Neural crest cell (in vitro differentiated cells): ENCODE measurements at places on chromosomes 16 and 17.

DNA sequence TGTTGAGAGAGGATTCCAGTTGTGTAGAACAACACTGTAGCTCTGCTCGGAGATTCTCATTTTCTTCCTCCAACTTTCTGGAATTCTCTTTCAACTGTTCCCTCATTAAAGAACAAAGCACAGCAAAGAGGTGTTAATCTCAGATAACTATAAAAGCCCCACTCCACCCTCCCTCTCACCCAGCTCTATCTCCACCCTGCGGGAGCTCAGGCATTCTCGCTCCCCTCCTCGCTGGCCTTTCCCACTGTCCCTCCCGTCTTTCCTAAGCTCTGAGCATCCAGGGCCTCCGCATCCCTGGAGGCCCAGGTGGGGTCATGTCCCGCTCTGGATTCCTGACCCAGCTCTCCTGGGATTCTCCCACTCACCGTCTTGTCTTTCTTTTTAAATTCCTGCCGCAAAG is 35.1 kb downstream of the DHX38 start:
- DNase-seq = no peak

DNA sequence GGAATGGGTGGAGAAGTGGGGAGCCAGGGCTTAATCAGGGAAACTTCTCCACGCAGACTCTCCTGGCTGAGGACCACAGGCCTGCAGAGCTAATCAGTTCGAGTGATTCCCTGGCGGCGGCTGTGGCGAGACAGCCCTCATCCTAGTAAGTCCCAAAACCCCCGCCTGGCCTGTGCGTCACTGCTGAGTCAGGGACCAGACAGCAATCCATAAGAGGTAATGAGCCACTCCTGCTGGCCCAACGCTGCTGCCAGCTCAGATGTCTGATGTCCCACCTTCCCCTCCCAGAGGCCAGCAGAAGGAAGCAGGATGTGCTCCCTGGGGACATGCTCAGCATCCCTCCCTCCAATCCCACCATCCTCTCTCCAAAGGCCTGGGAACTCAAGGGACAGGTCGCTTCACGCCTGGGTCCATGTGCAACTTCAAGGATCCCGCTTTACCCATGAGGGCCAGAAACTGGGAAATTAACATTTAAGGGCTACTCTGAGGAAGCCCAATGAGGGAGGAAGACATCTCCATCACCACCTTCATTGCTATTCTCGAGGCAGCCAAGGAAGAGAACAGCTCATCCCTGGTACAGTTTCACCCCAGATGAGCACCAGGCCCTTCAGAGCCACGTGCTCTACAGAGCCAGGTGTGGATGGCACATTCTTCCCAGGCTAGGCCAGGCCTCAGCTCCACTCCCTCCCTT is 7.9 kb downstream of the ACLY start:
- DNase-seq = no peak

DNA sequence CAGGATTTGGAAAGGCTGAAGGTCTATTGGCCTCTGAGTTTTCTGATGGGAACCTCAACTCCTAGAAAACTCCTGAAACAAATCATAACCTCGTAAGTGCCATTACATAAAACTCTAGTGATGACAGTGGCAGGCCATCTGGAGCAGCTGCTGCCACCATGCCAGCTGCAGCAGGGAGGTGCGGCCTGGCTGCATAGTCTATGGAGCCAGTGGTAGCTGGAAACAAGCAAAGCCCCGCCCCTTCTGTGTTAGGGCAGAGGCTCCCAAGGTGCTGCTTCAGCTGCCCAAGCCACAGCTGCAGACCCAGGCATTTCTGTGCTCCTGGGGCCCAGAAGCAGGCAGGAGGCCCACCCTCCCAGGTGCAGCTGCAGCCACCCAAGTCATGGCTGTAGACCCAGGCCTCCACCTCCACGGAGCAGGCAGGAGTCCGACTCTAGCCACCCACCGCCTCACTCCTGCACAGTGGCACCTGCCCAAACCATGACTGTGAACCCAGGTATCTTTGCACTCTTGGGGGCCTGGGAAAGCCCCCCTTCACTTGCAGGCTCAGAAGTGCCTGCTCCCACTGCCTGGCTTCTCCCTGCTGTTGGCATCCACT is 254.1 kb upstream of the KCNJ16 start:
- DNase-seq = no peak

DNA sequence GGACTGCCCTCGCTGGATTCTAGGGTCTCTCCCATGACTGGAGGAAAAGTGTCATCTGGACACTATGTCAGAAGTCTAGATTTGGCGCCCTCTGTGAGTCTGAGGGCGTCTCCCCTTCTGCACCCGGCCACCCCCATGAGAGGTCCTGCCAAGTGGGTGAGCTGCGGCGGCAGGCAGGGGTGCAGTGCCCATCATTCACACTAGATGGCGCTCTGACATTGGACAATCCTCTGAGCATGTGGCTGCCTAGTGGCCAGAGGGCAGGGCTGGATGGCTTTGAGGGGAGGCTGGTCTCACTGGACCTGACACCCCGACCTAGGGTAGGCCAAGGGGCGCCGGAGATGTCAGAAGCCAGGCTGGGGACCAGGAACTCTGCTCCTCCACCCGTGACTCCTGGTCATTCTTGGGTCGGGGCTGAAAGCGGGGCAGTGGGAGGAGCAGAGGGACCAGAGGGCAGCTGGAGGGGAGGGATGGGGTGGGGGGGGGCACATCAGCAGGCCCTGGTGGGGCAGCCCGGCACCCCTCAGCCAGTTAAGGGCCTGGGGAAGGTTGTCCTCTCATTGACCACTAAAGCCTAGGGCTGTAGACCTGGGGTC is 28.0 kb downstream of the MRM1 start:
- peak; percentile 93 for DNase-seq

- DNase-seq = no peak
Measured at GRCh38 chr17:31414550-31414918, 23.1 kb downstream of the RAB11FIP4 start.

DNA sequence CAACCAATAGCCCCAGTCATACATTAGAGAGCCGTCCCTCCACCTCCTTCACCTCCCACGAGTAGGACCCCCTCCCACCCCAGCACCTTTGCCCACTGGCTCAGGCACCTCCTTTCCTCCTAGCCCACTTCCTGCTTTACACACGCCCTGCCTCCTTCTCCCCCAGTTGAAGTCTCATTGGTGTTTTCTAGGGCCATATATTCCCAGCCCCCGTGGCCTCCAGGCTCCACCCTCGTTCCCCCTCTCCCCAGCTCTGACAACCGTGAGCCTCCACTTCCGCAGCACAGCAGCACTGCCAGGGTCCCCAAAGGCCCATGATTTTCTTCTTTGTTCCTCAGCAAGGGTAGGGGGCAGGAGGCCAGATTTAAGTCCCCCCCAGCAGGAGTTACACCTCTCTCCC is 340.3 kb upstream of the TNRC6C start:
- no peak for DNase-seq

DNA sequence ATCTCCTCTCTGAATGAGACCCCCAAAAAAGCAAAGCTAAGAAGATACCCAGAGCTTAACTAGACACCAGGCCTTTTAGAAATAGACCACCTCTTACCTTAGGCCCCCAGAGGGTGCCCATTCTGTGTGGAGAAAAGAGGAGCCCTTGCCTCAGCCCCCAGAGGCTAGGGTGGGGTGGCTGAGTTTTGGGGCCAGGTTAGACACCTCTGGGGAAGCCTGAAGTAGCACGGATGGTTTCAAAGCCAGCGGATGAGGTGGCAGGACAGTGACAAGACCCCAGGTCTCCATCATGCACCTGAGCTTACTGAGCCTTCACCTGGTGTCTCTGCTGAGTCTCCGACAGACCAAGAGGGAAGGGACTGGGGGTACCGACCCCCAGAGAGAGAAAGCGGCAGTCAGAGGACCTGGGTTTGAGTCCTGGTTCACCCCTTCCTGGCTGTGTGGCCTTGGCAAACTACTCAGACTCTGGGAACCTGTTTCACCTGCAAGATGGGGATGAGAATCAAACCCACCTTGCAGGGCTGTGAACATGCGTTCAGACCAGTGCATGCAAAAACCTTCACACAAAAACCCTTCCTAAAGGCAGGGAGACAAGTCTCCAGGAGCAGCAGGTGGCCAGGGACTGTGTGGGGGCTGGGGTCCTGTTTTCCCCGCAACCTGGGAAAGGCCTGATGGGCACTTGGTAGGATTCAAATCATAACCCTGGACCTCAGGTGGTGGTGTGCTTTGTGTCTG is 7.7 kb downstream of the SCGB1C2 start:
- DNase-seq = no peak

GRCh38 chr16:78633551-78633950 is 534.1 kb downstream of the WWOX start:
- DNase-seq = no peak

DNA sequence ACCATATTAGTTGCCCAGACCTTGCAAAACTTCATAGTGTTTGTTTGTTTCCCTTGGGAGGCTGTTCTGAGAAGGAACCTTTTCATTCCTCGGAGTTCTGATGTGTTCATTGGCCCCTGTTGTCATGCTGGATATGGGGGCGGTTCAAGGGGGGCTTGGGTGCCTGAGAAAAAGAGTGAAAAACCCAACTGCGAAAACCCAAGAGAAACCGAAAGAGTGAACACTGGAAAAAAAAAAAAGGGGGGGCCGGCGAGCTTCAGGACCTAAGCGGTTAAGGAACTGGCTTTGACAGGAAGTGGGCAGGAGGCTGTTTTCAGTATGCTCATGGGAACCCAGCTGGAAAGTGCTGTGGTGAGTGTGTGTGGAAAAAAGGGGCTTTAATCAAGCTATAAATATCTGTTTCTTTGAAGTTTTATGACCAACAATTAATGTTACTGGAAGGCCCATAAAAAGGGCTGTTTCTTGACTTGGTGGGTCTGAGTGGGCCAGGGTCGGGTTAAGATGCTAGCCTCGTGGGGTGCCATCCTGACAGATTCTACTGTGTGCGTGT is 510.7 kb downstream of the MAF start:
- DNase-seq = no peak

GRCh38 chr17:51653878-51654277 is 393.5 kb downstream of the UTP18 start:
- DNase-seq = no peak

DNA sequence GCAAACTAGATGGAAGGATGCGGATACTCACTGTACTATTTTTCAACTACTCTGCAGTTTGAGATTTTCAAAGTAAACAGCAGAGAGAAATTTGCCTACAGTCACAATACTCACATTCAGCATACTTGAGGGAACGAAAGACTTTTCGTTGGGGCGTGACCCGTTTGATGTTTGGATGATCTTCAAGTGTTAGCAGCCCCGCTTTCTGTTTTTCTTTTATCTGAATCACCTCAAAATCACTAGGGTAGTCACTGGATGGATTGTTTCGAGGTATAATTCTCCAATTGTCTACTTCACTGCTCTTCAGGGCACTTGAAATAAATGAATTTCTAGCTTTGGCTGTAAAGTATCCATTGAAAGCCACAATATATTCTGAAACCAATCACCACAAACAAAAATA is 17.8 kb downstream of the MBTPS1 start:
- DNase-seq = no peak

DNA sequence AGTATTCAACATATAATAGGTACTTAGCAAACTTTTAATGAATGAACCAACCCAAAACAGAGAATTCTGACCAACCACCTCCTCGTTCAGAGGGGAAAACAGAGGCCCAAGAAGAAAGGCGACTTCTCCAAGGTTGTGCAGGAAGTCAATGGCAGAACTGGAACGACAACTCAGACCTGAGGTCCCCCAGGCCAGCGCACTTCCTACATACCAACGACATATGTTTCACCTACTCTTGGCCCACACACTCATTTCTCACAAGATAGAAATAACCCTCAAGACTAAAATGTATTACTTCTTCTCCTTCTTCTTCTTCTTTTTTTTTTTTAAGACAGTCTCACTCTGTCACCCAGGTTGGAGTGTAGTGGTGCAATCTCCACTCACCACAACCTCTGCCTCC is 14.4 kb downstream of the CHCT1 start:
- DNase-seq = no peak

GRCh38 chr17:40511667-40512220 is 10.3 kb upstream of the TNS4 start:
- DNase-seq = no peak

- DNase-seq = no peak
Measured at GRCh38 chr16:10536814-10537389, 43.5 kb downstream of the EMP2 start.

- no peak for DNase-seq
Measured at GRCh38 chr17:82502207-82502606, 17.3 kb upstream of the FOXK2 start.

- no peak for DNase-seq
Measured at GRCh38 chr17:75773808-75774470, 8.9 kb upstream of the GALK1 start.
